ENCODE measurements at places on chromosomes 4 and X.

GRCh38 chrX:118862091-118862490 is 38.5 kb downstream of the ZCCHC12 start:
- no peak for DNase-seq

- DNase-seq, result no peak
Observed at GRCh38 chr4:34245276-34245675, 1999.0 kb downstream of the ARAP2 start.

DNA sequence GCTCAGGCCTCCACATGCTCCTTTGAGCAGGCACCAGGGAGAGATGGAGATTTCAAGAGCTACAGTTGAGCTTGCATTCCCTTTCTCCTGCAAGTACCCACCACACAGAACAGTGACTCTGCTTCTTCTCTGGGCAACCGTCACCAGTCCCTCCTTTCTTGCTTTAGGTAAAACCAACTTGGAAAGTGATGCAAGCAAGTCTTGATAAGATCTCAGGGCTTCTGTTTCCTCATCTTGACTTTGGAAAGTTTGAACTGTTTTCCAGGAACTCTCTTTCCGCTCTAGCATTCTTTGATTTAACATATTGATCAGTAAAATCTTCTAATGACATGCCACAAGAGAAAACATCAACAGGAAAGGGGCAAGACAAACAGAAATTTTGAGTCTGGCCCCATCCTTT is 73.7 kb downstream of the USP46 start:
- DNase-seq, result no peak

DNA sequence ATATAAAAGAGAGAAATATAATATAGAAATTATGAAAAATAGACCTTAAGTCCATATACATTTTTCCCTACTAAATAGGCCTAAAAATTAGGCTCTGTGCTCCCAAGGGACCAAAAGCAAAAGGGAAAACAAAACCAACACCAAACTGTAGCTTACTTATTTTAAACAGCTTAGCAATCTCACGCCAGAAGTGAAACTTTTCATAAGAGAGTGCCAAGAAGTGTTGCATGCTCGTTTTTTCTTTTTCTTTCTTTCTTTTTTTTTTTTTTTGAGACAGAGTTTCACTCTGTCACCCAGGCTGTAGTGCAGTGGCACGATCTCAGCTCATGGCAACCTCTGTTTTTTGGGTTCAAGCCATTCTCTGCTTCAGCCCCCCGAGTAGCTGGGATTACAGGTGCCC is 250.4 kb downstream of the TMA16 start:
- DNase-seq, result no peak

GRCh38 chrX:112834031-112834845 is 6.4 kb downstream of the AMOT start:
- no peak for DNase-seq

- no peak for DNase-seq
Observed at GRCh38 chr4:103123114-103123513, 23.5 kb upstream of the BDH2 start.

DNA sequence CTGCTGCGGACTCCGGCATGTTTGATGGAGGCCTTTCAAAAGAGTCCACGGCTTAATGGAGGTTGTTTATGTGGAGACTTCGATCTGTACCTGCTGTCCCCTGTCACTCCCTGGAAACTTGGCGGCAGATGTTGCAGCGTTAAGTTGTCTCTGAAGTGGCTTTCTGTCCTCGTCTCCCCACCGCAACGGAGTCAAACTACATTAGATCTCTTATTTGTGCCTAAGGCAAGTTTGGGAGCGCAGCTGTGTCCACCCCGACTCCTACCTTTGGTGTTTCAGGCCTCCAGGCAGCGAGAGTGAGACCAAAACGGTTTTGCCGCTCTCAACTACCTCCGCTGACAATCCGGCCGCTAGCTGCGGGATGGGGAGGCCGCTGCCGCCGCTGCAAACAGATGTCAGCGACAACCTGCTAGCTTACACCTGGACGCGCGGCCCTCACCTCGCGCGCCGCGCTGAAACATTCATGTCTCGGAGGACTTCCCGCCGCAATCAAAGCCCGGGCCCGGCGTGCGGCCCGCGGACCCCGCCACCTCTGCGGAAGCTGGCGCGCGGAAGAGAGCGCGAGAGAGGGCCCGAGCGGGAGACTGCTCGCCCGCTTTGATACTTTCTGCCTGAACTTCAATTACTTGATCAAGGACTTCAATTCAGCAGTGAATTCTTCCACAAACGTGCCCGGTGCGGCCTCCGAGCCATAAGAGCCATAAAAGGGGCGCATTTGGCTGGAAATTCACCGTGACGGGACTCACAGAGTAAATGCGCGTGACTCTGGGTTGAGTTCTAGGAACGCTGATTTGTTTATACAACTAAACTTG is 108.4 kb downstream of the ANTXR2 start:
- no peak for DNase-seq
